ENCODE measurements at places on chromosomes 7 and 10.

DNA sequence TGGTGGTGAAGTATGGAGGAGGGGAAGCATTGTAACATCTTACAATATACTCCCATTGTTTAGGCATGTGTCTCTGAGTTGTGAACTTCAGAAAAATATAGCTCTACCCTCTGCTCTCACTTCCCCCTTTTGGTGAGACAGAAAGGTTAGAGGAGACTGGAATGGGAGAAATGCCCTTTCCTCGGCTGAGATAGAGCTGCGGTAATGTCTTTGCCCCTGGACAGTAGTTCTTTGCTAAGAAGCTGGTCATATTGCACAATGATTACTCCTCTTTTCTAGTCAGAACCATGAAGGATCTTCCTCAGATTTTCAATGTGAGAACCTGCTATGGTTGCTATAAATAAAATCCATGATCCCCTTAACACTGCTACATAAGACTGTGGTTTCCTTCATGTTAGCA lies 171.0 kb downstream of the SEM1 start:
- no peak for DNase-seq

DNA sequence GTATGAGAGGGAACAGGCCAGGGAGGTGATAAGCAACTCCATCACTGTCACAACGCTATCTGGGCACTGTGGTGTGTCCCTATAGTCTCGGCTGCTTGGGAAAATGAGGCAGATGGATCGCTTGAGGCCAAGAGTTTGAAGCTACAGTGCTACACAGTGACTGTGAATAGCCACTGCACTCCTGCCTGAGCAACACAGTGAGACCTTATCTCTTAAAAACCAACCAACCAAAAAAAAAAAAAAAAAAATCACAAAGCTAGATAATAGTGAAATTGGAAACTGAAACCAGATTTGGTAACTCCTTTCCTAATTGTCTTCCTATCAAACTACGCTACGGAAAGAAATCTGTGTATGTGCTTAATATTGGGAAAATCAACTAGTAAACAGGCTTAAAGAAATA lies 14.1 kb downstream of the MICU1 start:
- DNase-seq = no peak

DNA sequence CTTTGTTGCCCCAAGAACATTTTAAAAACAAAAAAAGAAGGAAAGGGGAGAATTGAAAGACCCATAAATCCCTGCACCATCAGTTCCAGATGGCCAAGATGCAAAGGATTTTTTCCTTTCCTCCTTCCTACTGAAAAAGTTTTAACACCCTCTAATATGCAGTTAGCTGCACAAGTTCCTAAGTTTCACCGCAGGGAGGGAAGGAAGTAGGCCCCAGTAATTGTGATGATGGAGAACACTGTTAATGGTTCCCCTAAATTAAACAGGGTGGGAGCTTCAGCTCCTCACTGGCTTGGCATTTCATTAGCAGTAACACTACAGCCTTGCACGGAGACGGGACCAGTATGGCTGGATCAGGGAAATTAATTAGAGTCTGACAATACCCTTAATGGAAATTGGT lies 63.7 kb upstream of the PPIF start:
- no peak for DNase-seq

DNA sequence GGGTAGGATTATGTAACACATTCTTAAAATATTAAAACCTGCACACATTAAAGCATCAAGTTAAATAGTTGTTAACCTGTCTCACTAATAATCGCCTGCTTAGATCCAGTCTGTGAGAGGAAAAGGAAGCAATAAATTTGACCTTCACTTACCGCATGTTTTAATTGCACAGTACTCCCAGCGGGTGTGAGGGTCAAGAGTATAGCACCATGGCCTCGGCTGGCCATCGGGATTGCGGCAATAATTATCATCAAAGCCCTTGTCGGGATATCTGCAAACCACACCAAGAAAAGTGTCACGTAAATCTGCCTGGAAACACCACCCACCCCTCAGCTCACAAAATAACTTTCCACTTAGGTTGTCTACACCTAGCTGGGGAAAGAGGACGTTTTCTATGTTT lies 26.6 kb downstream of the HGF start:
- DNase-seq = no peak

DNA sequence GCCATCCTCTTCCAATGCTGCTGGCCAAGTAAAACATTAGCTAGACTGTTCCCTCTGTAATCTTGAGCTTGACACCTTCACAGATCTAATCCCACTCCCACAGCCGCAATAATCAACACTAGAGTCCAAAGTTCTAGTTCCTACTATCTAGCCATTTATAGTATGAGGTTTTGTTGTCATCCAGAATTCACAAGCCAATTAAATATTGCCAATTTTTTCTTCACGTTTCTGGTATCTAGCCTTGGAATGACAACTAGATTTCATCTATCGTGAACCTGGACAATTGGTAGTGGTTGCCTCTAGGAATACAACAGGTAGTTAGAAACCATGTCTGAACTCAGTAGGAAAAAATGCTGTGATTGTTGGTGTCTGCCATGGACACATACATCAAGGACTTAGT lies 10.4 kb downstream of the WASL start:
- DNase-seq = no peak

- no peak for DNase-seq
These were observed 326.1 kb upstream of the LRRN3 start for GRCh38 chr7:110764852-110765251.

DNA sequence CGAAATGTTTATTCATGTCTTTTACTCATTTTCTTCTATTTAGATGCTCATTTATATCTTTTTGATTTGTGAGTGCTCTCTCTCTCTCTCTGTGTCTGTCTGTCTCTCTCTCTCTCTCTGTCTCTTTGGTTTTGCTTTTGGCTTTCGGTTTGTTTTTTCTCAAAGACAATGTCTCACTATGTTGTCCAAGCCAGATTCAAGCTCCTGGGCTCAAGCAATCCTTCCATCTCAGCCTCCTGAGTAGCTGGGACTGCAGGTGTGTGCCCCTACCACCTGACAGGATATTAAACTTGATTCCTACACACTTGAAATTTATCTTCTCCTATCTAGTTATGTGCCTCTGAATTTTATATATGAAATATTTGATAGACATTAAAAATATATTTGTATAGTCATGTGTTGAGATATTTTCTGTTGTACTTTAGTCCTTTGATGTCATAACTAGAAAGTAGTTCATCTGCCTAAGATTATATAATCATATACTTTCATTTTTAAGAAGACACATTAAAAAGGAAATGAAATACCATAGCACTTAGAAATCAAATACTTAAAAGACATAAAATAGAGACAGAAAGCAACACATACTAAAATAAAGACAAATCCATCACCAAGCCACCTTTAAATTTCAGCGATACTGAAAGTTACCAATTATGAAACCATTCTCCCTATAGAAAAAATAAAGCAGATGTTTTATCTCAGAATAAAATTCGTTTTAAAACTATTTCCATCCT lies 68.1 kb upstream of the SFMBT2 start:
- DNase-seq = no peak

GRCh38 chr7:151689196-151689971 lies 169.7 kb upstream of the RHEB start:
- no peak for DNase-seq

DNA sequence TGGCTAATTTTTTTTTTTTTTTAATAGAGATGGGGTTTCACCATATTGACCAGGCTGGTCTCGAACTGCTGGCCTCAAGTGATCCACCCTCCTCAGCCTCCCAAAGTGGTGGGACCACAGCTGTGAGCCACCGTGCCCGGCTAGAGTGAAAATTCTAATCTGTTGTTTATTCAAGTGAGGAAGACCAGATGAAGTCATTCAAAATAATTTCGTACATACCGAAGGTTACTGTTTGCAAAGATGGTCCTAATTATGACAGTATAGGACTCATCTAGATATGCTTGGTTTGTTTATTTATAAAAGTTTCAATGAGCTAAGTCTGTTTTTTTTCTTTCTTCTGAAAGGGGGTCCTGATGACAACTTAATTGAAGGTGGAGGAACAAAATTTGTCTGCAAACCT lies 376.8 kb downstream of the EXOC4 start:
- no peak for DNase-seq

DNA sequence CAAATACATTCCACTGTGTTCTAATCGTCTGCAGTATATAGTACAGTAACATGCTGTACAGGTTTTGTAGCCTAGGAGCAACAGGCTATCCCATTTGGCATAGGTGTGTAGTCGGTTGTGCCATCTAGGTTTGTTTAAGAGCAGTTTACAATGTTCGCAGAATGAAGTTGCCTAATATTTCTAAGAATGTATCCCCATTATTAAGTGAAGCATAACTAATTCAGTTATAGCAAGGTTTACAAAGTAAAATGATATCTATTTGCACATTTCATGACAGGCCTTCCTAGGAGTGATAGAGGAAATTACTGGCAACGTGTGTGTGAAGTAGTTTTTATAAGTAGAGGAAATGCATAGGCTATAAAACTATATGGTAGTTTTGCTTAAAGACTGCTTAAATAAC lies 4.0 kb downstream of the CREM start:
- no peak for DNase-seq

DNA sequence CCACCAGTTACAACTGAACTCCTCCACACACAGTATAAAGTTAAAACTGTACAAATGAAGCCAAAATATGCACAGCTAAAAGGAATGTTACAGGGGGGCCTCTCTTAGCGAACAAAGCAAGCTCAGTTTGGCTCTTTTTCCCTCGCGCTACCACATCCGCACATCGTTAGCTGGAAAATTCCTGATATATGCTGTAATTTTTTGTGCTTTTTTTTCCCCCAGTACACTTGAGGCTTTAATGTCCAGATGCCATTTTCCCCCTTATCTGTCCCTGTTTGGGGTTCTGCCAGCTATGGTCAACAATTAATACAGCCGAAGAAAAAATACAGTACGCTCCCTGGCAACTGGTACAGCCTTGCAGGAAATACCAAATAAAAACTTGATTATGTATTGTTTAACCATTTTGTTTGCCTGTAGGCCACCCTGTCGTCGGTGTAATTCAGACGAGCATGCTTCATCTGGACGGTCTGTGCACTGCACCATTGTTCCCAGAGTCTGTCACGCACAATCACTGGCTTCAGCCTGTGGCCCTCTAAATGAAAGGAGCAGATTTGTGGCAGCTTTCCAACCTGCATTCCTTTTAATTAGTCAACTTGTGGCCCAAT lies 108.1 kb upstream of the FAM133B start:
- peak; percentile 71 for DNase-seq

GRCh38 chr7:36599645-36600313 lies 124.5 kb downstream of the AOAH start:
- no peak for DNase-seq

GRCh38 chr10:13631594-13631993 lies 44.8 kb downstream of the PRPF18 start:
- no peak for DNase-seq

DNA sequence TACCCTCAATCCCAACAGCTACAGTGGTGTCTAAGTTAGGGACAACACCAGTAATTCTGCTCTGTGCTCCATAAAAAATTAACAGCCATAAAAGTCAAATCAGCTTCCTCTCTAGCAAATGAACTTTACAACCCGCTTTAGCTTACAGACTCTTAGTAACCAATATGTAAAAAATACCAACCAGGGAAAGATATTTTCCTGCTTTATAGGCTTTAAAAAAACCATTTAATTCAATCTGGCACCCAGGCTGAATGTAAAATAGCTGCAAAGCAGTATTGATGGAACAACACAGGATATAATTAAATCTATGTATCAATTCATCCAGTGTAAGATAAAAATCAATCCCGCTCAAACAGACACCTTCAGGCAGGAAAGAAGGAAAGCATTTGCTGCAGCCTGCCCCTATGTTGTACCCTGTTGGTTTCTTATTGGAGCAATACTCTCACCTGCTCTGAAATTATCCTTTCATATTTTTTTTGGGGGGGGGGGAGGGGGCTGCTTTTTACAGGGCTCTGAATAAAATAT lies 98.6 kb downstream of the NXPH1 start:
- no peak for DNase-seq

DNA sequence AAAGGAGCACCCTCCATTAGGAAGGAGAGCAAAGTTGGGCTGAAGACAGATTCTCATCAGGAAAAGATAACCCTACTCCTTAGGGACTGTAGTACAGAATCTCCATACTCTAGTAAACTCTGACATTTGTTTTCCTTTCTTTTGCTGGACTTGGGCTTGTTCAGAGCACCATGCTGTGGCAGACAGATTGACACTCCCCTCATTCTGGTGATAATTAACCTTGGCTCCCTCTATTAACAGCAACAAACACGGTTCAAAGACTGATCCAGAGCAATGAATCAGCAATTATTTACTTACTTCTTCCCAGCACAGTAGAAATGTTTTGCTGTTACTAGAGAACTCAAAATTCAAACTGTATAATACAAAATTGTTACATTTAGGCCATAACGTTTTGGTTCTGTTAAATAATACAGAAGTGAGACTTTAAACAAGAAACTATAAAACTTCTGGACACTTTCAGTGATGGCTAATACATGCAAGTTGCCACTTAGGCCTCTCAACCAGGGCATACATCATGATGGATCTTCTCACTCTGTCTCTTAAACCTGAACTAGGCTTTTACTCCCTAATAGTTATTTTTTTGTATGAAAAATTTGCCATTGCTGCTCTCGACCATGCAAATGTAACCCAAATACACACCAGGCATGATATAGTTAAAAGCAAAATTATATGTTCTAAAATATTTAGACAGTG lies 639.0 kb downstream of the IPMK start:
- no peak for DNase-seq

- DNase-seq = no peak
These were observed 556.7 kb downstream of the TYW1 start for GRCh38 chr7:67553378-67553777.

- DNase-seq = no peak
These were observed 76.9 kb downstream of the NRP1 start for GRCh38 chr10:33257439-33258080.

DNA sequence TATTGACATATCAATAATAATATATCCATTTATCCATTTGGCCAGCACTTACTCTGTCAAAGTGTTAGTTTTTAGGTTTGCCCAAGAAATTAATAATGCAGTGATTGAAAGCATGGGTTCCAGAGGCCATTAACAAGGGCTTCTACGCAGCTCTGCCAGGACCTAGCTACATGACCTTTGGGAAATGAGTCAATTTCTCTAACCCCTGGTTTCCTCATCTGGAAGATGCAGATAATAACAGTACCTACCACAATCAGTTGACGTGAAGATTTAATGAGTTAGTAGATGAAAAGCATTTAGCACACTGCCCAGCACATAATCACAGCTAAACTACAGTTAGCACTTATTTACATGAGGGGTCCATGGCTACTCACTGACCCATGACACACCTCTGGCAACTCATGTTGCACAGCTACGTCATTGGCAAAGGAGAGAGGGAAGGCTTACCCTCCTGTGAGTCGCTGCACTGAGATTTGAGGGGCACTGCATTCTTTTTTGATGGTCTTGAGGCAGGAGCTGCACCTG lies 263.7 kb downstream of the PLXNA4 start:
- no peak for DNase-seq

DNA sequence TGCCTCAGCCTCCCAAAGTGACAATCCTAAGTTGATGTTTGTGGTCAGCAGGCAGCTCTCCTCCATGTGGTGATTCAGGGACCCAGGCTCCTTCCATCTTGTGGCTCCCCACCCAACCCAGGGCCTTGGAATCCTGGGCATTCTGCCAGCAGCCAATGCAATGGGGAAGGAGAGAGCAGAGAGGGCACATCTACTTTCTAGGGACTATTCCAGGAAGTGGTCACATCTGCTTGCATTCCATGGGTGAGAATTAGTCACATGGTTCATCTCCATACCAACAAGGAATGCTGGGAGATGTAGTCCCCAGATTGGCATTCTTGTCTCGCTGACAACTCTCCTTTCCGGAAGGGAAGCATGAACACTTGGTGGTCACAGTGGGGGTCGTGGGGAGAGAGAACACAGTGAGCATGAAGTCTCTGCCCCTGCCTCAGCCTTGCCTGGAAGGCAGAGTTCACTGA lies 9.9 kb upstream of the SRRM3 start:
- DNase-seq = no peak
